IgD-negative memory B cell (primary cell): ENCODE measurements at places on chromosomes 12 and 14. TPM values are rescaled to one million over a fixed set of nuclear protein-coding genes. Genes with fewer than 3 reads are reported as not detected.

Gene SLCO1C1
- not detected for polyA plus RNA-seq

Gene DDN
- polyA plus RNA-seq: not detected

Gene TAS2R8
- polyA plus RNA-seq: not detected

Gene EMC9
- polyA plus RNA-seq: 18.2 TPM

Gene LRRC10
- polyA plus RNA-seq: not detected

Gene FGD6
- polyA plus RNA-seq: 5.0 TPM

Gene CFAP73
- not detected for polyA plus RNA-seq

Gene PARPBP
- polyA plus RNA-seq: 2.1 TPM

Gene KCNC2
- polyA plus RNA-seq: not detected

Gene LRP1
- polyA plus RNA-seq: 0.19 TPM

Gene ASCL1
- not detected for polyA plus RNA-seq

Gene RAD9B
- polyA plus RNA-seq: 0.75 TPM
